Colonic mucosa (tissue), 4 donors: ENCODE measurements at places on chromosomes 6 and 20.

- DNase-seq, result no peak
These were observed 160.2 kb downstream of the BTBD3 start for GRCh38 chr20:12077875-12078274.

DNA sequence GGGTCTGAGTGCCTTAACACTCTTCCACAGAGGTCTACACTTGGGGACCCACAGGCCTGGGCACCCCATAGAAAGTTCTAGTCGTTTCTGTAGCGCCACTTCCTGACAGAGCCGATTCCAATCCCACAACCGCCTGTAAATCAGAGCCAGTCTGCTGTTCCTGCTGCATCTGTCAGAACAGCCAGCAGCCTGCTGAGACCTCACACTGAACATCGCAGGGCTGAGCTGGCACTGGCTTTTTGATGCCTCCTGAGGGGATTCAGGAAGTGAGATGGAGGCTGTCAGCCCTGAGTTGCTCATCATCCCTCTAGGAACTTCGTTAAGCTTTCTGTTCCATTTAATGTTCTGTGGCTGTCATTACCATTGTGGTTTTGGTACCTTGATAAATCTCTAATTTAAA, 48.9 kb downstream of the DCBLD1 start:
- no peak for DNase-seq

DNA sequence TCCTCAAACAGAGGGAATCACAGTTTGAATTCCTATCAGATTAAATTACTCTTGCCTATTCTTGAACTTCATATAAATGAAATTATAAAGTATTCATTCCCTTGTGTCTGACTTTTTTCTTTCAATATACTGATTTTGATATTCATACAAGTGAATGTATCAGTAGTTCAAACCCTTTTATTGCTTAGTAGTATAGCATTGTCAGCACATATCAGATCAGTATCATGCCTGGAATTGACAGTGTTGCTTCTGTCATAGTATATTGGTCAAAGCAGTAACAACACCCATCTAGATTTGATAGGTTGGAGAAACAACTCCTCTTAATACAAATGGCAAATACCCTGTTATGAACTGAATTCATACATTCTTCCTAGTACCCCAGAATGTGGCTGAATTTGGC, 89.1 kb upstream of the SLC35F1 start:
- DNase-seq, result no peak

DNA sequence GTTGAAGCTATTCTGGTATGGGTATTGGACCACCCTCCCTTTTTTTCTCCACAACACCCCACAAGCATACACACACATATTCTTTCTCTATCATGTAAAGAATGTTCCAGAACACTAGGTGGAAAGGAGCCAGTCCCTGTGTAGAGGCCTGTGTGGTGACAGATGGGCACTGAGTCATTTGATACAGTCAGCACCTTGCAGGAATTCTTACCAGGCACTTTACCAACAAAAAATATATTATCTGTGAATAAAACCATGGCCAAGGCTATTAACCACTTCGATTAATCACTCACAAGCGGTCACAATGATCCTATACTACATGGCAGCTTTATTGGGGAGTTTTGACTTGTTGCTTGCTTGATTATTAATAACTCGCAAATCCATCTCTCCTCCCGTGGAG, 149.5 kb downstream of the BFSP1 start:
- DNase-seq, result no peak

GRCh38 chr20:62420846-62421715, 6.3 kb downstream of the RBBP8NL start:
- DNase-seq, result no peak

GRCh38 chr6:149383371-149383770, 16.7 kb upstream of the SUMO4 start:
- no peak for DNase-seq

- peak; percentile 56 for DNase-seq
These were observed 739 bp downstream of the GSS start for GRCh38 chr20:34954904-34955230.
